NCI-H526 (cell line): ENCODE measurements at places on chromosomes 2 and 18.
A peak's percentile ranks its signal among the peaks of the same experiment; 100 is the strongest.

- no peak for DNase-seq
These were observed 165.3 kb downstream of the THADA start for GRCh38 chr2:43430489-43430888.

GRCh38 chr2:3000968-3001367, 376.6 kb downstream of the EIPR1 start:
- no peak for DNase-seq

DNA sequence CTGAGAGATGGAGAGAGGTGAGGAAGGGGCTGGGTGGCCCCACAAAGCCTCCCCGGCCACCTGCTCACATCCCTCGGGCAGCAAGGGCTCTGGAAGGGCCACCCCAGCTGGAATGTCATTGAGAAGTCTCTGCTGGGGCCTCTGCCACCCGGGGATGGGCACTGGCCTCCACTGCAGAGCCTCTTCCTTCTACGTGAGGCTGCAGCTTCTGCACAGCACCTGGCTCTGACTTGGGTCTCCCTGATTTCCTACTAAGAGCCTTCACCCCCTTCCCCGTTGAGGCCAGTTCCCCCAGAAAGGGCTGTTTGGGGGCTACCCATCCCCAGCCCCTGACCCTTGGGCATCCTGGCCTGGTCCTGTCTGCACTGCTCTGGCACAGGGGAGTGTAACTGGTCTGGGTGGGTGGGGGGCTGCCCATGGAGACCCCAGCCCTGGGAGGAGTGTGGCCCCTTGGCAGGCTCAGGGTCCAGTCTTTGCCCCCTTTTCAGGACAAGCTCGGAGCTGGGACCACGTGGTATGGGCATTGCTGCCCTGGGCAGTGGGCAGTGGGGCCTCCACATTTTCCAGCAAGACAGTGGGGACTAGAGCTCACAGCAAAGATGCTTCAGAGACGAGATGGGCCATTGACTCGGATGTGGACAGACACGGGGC, 5.6 kb downstream of the PDCD1 start:
- no peak for DNase-seq

DNA sequence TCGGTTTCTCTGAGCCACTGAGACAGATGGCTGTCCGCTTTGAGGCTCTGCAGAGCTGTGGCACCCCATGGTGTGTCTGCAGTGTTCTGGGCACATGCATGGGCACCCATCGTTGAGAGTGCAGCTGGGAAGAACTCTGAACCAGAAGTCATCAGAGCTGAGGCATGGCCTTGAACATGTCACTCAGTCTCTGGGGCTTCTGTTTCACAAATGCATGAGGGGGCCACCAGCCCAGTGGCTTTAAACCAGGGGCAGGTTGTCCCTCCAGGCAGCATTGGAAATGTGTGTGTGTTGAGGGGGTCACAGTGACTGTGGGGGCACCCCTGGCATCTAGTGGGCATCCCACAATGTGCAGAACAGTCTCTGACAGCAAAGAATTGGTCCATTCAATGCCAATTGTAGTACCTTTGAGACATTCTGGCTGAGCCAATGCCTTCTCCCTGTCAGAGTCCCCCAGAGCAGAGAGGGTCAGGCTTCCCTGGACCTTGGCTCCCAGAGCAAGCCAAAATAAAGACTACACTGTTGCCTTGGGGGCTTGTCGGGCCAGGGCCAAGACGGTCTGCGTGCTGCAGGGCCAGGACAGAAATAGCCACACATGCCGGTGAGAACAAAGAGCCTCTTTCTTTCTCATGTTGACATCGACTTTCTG, 9.3 kb upstream of the PSMD1 start:
- DNase-seq, result no peak

GRCh38 chr2:54570925-54571694, 115.0 kb downstream of the SPTBN1 start:
- DNase-seq, result peak; percentile 99

DNA sequence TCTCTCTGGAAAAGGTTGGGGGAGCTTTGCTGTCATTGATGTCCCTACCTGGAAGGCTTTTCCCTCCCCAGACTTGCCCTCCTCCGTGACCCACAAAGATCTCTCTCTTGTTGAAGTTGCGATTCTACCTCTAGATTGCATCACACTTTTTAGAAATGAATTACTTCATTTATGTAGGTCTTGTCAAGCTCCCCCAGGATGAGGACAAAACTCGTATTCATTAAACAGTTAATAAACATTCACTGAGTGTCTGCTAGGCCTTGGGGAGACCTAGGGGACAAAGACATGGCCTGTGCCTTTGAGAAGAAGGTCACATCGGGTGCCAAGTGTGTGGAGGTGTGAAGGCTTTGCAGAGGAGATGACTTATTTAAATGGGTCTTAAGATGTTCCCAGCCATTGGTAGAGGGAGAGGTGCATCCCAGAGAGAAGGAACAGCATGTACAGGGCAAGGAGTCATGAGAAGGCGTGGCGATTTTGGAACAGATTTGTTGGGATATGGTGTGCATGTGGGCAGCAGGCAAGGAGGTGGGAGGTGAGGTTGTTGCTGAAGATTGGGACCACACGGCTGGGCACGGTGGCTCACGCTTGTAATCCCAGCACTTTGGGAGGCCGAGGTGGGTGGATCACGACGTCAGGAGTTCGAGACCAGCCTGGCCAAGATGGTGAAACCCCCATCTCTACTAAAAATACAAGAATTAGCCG, 9.8 kb upstream of the YWHAQ start:
- no peak for DNase-seq

DNA sequence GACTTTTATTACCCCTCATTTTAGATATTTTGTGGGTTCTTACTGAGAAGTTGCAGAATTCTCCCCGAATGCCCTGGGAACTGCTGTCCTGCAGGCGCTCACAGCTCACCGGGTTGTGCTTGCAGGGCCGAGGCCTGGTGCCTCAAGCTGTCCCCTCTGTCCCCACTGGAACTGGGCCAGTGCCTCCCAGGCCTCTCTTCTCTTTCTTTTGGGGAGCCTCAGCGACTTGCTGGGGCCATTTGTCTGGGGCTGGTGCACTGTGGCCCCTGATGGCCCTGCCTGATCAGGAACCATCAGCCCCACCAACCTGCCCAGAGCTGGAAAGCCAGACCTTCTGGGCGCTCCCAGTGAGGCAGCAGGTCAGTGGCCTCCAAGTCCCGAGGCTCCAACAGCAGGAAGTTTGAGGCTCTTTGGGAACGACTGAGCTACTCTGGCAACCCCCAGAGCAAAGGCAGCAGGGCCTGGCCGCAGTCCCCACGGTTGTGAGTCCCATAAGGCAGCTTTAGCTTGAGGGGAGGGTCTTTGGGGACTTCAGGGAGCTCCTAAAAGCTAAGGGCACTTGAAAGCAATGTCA, 14.7 kb upstream of the NEU4 start:
- no peak for DNase-seq

DNA sequence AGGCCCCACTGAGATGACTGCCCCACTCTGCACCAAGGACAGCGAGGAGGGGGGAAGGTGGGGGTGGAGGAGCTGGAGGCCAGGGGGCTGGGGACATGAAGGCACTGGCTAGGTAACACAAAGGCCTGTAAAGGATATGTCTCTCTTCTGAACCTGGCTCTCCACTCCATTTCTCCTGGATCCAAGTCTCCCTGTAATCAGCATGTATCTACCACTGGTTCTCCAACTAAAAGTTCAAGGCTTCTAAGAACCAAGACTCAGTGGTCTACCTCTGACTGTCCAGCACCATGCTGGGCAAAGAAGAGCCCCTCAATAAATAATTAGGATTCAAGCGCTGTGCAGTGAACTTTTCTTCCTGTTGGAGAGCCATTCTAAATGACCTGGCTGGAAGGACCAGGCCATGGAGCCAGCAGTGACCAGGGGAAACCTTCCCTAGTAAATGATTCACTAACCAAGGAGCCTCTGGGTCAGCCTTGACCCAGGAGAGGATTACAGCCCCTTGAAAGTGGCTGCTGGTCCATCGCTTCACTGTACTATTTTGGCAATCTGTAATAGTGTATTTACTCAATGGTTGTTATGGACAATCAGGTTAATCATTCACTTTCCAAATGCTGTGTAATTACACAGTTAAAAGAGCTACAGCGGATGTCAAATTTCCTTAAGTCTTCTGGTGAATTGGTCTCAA, 73.2 kb downstream of the BCL11A start:
- DNase-seq, result peak; percentile 29

GRCh38 chr2:200738590-200738989, 73.1 kb upstream of the BZW1 start:
- no peak for DNase-seq

DNA sequence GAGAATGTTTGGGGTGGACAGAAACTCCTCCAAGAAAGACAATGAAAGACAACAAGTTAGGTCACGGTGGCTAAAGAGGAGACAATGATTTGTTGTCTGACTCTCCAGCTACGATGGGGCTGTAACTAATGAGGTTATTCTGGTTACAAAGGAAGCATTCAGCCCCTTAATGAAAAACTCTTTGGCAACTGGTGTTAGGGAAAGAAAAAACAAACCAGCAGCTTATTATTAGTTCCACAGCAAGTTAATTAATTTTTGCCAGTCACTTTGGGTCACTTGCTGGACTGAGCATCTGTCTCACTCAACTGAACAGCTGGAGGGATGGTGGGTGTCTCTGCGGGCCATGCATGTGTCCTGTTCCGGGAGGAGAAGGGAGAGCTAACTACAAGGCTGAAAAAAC, 263.7 kb downstream of the ALK start:
- DNase-seq, result no peak

DNA sequence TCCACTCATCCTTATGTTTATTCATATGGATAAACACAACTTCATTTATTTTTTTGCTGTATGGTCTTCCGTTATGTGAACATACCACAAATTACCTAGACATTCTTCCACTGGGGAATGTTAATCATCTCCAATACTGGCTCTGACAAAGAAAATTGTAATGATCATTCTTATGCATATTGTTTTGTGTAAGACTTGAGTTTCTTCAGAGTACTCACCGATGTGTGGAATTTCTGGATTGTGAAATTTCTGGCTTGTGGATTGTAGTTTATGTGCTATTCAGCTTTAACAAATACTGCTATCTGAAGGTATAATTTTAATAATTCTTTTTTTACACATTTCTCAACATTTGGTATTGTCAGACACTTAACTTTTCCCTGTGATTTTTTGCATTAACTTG, 212.2 kb upstream of the THUMPD2 start:
- DNase-seq, result no peak
